Left renal cortex interstitium (tissue), 4 donors: ENCODE measurements at places on chromosomes 2 and 18. TPM values are rescaled to one million over a fixed set of nuclear protein-coding genes. Genes with fewer than 3 reads are reported as not detected.
A peak's percentile ranks its signal among the peaks of the same experiment; 100 is the strongest.

DNA sequence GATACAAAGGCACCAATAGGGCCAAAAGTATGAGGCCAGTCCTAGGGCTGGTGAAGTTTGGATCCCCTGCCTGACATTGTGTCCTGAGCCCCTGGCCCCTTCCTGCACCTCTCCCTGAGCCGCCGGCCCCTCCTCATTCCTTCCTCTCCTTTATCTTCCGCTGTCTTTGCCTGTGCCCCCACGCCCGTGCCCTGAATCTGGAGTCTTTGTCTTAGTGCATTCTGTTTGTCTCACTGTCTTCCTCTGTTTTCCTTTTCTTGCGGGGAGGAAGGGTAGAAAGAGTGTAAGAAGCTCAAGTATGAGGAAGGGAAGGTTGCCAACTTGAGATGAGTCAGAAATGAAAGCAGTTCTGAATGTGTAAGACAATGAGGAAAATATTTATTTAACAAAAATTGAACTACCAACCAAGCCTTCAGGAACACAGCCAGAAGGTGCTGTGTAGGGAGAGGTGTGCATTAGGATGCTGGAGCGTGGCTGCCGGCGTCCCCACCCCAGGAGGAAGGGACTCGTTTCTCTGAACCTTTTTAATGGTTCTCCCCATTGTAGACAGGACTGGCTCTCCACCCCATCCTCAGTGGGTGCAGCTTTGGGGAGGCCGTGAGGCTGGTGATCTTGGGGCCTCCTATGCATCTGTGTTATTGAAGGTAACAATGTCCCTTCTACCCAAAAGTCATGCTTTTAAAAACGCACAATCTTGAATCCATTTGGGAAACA lies 133.1 kb downstream of the NEDD4L start:
- DNase-seq = no peak

DNA sequence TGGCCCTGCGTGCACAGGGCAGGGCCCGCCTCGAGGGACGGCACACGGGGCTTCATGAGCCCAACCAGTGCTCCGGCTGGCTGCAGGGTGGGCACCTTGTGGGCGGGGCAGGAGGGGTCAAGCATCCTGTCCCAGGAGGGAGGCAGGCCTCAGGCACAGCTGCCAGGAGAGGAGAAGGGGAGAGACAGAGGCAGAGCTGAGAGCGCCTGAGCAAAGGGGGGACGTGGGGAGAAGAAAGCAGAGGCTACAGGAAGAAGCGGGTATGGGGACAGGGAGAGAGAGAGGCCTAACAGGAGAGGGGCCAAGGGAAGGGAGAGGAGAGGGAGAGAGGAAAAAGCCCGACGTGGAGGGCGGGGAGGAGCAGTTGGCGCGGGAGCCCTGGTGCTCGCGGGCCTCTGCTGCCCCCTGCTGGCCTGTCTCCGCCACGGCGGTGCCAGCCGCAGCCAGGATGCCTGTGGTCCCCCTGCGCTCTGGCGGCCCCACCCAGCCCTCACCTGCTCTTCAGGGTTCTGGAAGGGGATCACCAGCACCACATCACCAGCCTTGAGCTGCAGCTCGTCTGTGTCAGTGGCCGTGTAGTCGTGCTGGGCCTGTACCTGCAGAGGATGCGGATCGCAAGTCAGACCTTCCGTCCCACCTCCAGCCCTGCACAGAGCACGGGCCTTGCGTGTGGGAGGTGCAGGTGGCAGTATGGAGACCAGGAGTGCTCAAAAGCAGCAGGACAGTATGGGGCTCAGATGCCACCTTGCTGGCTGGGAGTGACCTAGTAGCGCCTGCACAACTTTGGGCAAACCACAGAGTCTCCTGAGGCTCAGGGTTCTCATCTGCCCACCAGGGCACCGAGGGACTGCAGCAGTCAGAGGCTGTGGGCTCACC lies 56.8 kb downstream of the BIN1 start:
- DNase-seq = peak; percentile 34

- DNase-seq = no peak
These were observed 70.7 kb upstream of the BCL2L11 start for GRCh38 chr2:111049792-111050640.

GRCh38 chr2:149357058-149357457 lies 26.7 kb downstream of the LYPD6 start:
- no peak for DNase-seq

DNA sequence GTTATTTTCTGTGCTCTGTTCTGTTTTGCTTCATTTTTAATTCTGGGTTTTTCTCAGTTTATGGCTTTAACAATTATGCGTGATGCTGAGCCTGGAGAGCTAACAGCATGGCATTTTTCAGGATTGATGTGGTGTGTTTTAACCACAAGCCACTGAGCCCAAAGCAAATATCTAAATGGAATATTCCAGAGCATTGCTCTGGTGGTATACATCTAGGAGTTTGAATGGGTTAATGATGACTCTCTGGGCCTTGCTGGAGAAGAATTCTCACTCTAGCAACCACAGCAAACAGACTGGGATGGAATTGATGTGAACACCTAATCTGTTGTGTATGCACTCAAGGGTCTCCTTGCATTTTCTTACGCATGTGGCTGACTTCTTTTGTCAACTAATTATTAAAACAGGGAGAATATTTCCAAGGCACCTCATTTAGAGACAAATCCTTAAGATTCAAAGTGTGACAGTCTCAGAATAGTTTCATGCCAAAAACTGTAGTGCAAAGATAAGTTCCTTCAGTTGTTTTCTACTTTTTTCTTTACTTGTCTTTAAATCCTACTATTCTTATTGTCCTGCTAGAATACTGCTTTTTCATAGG lies 164.0 kb downstream of the DTNA start:
- no peak for DNase-seq

GRCh38 chr2:153808679-153809078 lies 63.0 kb upstream of the GALNT13 start:
- no peak for DNase-seq

DNA sequence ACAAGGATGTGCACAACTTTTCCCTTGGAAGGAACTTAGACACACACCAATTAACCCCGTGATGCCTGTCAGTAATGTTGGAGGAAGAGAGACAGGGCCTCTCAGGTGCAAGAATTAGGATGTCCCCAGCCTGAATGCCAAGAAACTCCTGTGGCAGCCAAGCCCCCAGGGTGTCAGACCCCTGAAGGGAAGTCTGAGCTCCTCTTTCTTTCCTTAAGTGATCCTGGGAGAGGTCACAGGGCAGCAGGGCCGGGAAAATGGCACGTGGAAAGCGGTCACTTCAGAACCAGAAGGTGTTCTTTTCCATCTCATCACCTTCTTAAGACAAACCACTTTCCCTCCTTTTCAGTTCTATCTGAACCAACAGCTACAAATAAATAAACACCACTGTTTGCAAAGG lies 185.9 kb downstream of the ANAPC1 start:
- DNase-seq = no peak

DNA sequence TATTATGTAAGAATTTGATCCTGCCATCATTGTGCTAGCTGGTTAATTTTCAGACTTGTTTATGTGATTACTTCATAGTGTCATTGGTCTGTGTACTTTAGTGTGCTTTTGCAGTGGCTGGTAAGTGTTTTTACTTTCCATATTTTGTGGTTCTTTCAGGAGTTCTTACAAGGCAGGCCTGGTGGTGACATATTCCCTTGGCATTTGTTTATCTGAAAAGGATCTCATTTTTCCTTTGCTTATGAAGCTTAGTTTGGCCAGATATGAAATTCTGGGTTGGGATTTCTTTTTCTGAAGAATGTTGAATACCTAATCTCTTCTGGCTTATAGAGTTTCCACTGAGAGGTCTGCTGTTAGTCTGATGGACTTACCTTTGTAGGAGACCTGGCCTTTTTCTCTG lies 72.8 kb upstream of the MC4R start:
- no peak for DNase-seq

DNA sequence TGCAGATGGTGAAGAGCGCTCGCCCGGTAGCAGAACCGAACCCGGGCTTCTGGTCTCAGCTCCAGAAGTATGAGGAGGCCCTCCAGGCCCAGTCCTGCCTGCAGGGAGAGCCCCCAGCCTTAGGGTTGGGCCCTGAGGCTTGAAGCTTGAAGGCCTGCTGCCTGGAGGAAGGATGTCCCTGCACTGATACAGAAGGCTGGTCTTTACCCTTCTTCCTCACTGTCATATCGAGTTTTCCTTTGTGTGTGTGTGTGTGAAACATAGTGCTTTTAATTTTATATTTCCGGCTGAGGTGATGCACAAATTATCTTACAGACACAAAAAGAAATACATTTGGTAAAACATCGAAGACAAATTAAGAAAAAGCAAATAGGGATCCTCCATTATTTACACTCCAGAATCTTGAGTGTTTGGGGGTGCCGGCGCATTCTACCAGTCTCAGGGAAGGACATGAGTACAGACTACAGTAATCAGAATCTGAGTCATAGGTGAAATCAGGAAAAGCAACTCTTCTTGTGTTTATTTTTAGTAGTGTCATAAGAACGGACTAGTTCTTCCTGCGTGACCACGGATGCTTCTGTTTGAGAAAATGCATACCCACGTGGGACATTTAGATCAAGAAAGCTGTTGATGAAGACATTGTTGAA lies 1.3 kb downstream of the DUSP28 start:
- no peak for DNase-seq

- no peak for DNase-seq
These were observed 94.6 kb downstream of the PTH2R start for GRCh38 chr2:208501206-208501605.

GRCh38 chr18:51266773-51267172 lies 69.3 kb upstream of the MEX3C start:
- DNase-seq = no peak

DNA sequence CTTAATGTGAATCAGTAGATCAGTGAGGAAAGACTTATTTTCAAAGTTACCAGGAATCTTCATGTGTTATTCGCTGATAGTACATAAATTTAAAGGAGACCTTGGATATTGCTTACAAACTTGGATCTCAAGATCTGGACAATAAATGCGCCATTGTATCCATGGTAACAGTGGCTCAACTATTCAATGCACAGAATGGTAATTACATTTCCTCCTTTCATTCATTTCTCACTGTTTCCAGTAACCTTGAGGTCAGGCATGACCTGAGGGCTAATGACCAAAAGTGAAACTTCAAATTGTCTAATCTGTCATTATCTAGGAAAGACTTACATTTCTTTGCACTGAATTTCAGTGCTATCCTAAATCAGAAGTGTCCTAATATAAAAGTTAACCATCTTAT lies 8.1 kb downstream of the LRP2 start:
- DNase-seq = no peak

- DNase-seq = no peak
These were observed 214.8 kb upstream of the RAB6C start for GRCh38 chr2:129764376-129765325.

The SLC16A14 gene
- 4.9 TPM for polyA plus RNA-seq

GRCh38 chr2:151033271-151034248 lies 228.1 kb downstream of the RBM43 start:
- DNase-seq = no peak

The ALK gene
- polyA plus RNA-seq = 0.24 TPM

The AGXT gene
- 0.08 TPM for polyA plus RNA-seq

DNA sequence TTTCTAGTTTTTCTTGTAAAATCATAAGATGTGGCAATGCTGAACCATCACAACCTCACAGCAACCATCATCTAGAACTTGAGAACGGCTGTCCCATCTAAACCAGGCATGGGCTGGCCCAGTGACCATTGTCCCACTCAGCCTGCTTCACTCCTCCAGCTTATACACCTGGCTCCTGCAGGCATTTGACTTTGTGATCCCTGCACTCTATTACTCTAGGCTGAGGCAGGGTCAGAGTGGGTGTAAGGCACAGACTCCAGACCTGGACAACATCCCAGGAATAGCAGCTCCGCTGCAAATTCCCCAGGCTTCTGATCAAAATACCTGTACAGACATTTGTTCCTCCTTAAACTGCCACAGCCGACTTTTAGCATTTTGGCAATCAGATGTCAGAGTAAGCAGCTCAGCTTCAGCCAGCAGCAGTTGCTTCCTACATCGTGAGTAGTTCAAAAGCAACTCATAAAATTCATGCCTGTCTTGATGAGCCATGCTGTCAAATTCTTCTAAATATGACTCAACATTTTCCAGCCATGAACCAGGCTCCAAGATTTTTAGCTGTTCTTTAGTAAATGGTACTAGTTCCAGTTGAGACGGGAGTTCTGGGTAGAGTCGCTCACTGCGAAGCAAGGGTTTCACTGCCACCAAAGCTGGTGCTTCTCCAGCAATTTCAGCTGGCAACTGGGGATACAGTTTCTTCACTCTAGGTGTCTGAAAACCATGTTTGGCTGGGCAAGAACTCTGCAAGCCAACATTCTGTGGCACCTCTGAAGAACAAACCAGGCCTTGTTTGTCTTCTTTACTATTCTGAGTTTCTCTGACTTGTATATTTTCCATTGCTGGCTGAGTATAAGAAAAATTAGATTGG lies 12.8 kb downstream of the EPG5 start:
- DNase-seq = no peak

- DNase-seq = no peak
These were observed 222.3 kb downstream of the SH3RF3 start for GRCh38 chr2:109351164-109351756.

DNA sequence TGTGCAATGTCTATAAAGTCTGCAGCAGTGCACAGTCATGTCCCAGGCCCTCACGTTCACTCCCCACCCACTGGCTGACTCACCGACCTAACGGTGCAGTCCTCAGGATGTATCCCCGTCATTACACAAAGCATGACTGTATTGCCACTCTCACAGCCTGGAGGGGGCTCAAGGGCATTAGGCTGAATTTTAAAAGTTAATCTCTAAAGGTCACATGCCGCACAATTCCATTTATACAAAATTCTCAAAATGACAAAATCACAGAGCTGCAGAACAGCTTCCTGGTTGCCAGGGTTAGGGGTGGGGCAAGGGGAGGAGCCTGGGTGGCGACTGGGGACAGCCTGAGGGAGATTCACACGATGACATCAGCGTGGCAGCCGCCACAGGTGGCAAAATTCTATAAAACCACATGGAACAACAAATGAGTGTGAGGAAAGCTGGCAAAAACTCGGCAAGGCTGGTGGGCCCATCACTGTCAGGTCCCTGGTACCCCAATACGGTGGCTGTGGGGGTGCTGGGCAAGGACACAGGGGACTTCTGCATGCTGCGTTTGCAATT lies 97.6 kb downstream of the NDUFA10 start:
- DNase-seq = no peak

- DNase-seq = no peak
These were observed 173.3 kb upstream of the MGAT5 start for GRCh38 chr2:134080386-134081089.

- DNase-seq = no peak
These were observed 40.2 kb upstream of the GMCL1 start for GRCh38 chr2:69789175-69789721.

DNA sequence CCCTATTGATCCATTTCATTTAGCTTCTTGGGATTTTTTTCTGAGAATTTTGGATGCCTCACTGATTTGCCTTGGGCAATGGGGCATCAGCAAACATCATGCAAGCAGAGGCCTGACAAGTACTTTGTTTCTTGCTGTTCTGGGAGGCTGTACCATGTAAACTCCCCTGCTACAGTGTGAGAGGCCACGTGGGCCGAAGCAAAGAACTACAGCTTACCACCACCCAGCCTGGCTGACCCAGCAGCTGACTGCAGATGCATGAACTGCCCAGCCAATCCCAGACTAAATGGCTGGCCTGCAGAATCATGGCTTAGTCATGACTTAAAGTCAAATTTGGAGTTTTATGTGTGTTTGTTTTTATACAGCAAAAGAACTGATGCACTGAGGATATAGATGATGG lies 579.9 kb downstream of the CNTNAP5 start:
- no peak for DNase-seq

- DNase-seq = no peak
These were observed 60.8 kb downstream of the MYO3B start for GRCh38 chr2:170238776-170239175.

The REG3G gene
- polyA plus RNA-seq = not detected

The DCDC2C gene
- polyA plus RNA-seq = 0.17 TPM

- DNase-seq = no peak
These were observed 22.5 kb upstream of the NDUFV2 start for GRCh38 chr18:9079818-9080528.

The PRKD3 gene
- polyA plus RNA-seq = 52.0 TPM
